Femur (tissue), 1 donor: ENCODE measurements at places on chromosomes 3 and 15.

- DNase-seq, result no peak
Measured at GRCh38 chr3:167187221-167187620, 192.9 kb downstream of the ZBBX start.

GRCh38 chr3:139718415-139718814, 40.6 kb upstream of the NMNAT3 start:
- no peak for DNase-seq

DNA sequence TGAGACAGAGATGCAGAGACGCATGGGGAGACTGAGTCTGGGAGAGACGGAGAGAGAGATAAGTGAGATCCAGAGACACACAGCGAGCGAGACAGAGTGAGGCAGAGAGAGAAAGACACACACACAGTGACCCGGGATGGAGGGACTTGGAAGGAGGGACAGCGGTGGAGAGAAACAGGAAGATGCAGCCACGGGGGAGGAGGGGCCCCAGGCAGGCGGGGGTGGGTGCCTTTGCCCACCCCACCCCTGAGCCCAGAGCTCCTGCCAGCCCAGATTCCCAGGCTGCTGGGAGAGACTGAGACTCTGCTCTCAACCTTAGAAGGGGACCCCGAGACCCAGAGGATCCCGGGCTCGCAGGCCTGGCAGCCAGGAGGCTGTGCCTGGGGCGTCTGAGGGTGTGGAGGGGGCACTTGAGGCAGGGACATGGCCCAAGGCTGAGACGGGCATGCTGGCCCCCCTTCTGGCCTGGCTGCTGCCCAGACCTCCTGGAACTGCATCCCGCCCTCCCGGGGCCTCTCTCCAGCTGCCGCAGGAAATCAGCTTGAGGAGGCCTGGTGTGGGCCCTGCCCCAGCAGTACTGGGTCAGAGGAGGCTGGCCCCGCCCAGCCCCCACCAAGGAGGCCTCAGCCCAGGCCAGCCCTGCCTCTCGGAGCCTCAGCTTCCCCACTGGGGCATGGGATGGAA, 18.1 kb downstream of the H1-8 start:
- DNase-seq, result peak; percentile 92

GRCh38 chr3:162141272-162141791, 644.7 kb downstream of the OTOL1 start:
- DNase-seq, result no peak

- no peak for DNase-seq
Measured at GRCh38 chr15:63195569-63196015, 6.2 kb downstream of the RAB8B start.

- peak; percentile 57 for DNase-seq
Measured at GRCh38 chr3:48232734-48233133, 8.2 kb upstream of the ZNF589 start.

DNA sequence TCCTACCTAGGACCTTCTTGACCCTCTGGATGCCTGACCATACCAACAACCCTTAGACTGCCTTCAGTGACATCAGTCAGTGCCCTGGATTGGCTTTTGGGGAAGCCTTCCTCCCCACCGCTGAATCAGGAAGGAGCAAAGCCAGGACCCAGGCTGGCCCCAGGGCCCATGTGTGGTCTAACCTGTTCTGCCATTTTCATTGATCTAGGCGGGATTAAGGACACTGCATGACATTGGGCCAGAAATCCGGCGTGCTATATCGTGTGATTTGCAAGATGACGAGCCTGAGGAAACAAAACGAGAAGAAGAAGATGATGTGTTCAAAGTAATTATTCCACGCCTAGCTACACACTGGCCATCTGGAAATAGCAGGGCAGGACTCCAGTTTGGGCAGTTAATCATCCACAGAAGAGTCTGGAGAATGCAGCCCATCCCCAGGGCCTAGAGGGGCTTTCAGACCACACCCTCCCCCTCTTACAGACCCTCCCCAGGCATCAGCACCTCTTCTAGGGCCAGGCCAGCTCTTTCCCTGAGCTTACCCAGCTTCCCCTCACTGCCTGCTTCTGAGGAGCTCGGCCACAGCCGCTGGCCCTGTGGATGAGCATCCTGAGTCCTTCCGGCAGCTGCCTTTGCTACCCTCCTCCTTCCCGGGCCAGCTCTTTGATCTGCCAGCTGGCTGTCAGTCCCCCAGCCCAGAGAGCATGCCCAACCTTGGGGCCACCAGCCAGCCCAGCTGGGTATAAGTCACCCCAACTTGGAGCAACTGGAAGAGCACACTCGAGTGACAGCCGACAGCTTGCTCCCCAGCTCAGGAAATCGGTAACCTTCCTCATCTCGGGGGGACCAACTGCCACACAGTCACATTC, 45.9 kb downstream of the CHDH start:
- no peak for DNase-seq

- DNase-seq, result peak; percentile 31
Measured at GRCh38 chr3:157868946-157869345, 237.3 kb downstream of the SHOX2 start.

DNA sequence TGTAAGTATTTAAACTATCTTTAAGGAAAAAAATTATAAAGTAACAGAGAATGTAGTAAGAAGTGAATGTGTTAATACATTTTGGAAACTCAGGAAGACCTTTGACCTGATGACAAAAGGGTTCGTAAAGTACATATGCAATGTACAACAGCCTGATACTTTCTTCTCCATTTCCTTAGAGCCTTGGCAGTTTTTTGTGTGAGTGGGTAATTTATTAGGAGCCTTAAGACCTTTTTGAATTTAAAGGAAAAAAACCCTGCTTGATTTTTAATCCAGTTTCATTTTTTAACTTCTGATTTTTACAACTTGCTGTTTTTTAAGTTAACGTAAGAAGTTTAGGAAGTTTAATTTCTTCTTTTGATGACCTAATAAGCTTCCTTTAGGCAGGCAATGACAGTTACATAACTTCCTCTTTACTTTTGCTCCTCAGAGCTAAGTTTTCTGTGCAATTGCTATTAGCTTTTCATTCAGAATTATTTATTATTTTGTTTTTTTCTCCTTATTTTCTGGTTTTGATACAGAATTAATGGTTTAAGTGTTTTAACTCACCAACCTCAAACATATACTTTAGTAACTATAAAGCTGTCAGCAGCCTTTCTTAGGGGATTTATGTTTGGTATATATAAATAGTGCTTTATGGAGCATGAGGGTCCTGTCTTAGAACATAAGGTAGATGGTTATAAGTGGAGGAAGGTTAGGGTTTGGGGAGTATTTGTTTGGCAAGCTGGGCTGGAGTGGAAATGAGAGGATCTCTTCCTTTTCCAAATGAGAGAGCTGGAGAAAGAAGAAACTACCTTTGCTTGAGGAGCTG, 35.2 kb downstream of the ARMC8 start:
- DNase-seq, result no peak

- DNase-seq, result no peak
Measured at GRCh38 chr15:92400573-92400972, 6.9 kb downstream of the ST8SIA2 start.

DNA sequence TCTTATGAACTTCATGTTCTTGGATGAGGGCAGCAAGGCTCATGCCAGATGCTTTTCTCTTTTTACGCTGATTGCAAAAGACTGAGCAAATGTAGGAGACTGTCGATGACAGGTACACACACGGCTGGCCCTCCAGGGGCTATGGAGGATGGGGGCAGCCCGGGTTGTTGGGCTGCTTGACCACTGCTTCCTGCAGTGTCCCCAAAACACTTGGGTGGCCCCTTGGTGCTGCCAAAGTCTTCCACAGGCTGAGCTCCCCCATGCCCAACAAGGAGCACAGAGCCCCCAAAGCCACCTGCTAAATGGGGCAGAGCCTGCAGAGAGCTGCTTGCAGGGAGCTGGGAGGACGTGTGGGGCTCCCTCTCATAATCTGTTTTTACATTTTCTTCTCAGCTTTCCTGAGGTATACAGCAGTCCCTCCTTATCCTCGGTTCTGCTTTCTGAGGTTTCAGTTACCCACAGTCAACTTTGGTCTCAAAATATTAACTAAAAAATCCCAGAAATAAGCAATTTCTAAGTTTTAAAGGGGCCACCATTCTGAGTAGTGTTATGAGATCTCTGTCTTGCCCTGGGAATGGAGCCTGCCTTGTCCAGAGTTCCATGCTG, 7.3 kb downstream of the PRR23E start:
- DNase-seq, result no peak

DNA sequence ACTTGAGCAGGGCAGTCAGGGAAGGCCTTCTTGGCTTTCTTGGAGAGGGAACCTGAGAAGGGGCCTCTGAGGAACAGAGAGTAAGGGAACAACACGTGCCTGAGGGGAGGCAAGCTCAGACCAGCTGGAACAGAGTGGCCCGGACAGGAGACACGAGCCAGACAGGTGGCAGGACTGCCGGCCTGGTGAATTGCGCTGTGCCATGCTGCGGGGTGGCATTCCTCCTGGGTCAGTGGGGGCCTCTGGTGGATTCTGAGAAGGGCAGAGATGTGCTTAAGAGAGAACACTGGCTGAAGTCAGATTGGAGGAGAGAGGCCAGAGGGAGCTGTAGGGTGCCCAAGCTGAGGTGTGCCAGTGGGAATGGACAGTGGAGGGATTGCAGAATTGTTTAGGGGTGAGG, 4.9 kb downstream of the CHAC1 start:
- peak; percentile 48 for DNase-seq

- DNase-seq, result no peak
Measured at GRCh38 chr3:186614266-186614596, 1.4 kb downstream of the AHSG start.

DNA sequence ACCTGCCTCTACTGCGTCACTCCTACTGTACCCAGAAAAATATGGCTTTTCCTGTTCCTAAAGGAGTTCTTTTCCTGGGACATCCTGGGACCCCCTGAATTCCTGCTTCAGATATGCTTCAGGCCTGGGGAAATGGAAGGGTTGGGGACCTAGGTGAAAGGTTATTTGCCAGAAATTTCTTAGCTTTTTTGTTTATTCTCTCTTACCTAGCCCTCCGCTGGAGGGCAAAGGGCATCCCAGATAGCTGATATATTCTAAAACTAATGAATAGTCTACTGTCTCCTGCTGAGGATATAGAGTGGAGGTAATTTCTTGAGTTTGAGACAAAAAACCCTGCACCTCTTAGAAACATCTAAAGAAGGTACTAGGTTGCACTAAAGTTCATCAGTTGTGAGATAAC, 3.6 kb upstream of the ZNF148 start:
- no peak for DNase-seq

GRCh38 chr3:114420072-114420471, 126.2 kb downstream of the TIGIT start:
- no peak for DNase-seq

- no peak for DNase-seq
Measured at GRCh38 chr3:184523825-184524615, 37.6 kb upstream of the EPHB3 start.

GRCh38 chr3:33044676-33045075, 52.3 kb downstream of the GLB1 start:
- DNase-seq, result no peak

DNA sequence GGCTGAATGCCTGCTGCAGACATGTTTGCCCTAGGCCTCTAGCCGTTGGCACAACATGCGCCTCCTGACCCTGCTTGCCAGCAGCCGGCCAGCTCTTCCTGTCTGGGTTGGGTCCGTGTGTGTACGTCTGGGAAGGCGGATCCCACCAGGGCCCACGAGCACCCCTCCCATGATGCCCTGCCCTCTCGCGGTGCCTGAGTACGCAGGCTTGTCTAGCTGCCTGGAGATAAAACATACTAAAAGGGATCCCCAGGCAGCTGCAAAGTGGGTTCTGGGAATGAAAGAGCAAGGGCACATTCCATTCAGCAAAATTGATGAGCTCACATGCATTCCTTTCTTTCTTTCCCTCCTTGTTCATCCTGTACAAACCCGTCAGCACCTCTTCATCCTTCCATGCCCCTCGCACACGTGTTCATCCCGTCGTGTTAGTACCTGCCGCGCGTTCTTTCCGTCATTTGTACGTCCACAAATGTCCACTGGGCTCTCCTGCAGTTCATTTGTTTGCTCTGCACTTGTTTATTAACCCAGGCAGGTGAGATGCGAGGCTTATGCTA, 74.3 kb downstream of the FBLN2 start:
- no peak for DNase-seq

- no peak for DNase-seq
Measured at GRCh38 chr3:29694783-29695182, 413.9 kb downstream of the RBMS3 start.

DNA sequence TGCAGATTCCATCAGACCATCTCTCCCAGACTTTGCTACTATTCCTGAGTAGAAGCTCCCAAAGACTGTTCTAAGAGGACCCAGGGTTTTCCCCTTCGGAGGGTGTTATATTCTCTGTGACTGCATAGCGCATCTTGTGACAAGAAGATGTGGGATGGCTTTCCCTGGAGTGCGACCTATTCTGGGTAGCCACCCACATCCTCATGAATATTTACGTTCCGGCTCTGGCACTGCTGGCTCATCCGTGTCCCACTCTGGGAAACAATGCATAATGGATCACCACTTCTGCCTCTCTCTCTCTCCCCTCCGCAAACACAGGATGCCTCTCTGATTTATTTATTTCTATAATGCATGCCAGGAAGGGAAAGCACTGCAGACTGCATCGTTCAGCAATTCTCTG, 166.1 kb downstream of the PYDC2 start:
- no peak for DNase-seq

GRCh38 chr3:178393824-178394223, 142.4 kb upstream of the KCNMB2 start:
- no peak for DNase-seq

- no peak for DNase-seq
Measured at GRCh38 chr3:119861681-119862080, 79.8 kb downstream of the NR1I2 start.

- no peak for DNase-seq
Measured at GRCh38 chr3:110685630-110686029, 386.0 kb upstream of the NECTIN3 start.

- DNase-seq, result no peak
Measured at GRCh38 chr3:140377644-140378043, 300.2 kb upstream of the TRIM42 start.

DNA sequence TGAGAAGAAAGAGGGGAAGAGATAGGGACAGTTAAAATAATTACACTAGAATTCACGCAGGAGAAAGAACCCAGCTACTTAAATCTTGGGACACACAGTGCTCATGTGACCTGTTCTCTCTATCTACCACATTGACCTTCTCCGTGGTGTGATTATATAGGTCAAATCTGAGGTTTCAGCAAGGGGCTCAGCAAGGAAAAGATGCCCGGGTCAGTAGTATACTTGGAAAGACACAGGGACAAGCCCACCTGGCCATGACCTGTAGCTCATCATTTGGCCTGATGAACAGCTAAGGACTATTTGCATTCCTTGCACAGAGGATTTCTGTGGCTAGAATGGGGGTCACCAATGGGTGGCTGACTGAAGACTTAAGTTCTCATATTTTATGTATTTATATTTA, 71.9 kb downstream of the SSR3 start:
- no peak for DNase-seq

GRCh38 chr3:11002371-11002807, 9.8 kb downstream of the SLC6A1 start:
- no peak for DNase-seq

- DNase-seq, result peak; percentile 62
Measured at GRCh38 chr15:66703540-66703941, 1.5 kb downstream of the SMAD6 start.
